ENCODE measurements at places on chromosomes 16 and 17.

GRCh38 chr17:7858522-7858810, 663 bp downstream of the CYB5D1 start:
- DNase-seq: no peak

- peak; percentile 36 for DNase-seq
Observed at GRCh38 chr16:19718624-19718965, 524 bp downstream of the IQCK start.

DNA sequence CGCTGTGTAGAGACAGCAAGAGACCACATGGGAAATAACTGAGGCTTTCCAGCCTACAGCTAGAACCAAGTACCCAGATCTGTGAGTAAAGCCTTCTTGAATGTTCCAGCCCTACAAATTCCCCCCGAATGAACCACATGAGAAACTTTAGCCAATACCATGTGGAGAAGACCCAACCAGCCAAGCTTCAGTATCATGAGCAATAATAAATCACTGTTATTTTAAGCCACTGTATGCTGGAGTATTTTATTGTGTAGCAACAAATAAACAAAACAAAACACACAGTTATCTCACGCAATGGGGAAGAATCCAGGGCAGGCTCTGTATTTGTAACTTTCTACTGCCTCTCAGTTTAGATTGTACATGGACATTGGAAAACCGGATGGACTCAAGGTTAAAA, 426.2 kb downstream of the CDH11 start:
- DNase-seq: no peak

DNA sequence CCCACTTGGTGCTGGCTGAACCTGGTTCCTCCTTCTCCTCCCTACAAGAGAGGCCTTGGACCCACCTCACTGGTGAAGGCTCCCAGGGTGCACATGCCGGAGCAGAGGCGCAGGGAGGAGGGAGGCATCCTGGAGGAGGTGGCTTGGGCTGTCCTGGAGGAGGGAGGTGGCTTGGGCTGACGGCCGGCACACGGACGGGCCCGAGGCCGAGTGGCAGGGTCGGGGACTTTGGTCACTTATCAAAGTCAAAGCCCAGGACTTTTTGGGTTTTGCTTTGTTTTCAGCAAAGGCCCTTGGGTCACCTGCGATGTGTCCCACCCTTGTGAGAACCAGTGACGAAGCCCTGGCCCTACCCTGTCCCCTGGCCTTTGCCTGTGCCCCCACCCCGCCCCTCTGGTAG, 28.5 kb downstream of the ENDOV start:
- no peak for DNase-seq

DNA sequence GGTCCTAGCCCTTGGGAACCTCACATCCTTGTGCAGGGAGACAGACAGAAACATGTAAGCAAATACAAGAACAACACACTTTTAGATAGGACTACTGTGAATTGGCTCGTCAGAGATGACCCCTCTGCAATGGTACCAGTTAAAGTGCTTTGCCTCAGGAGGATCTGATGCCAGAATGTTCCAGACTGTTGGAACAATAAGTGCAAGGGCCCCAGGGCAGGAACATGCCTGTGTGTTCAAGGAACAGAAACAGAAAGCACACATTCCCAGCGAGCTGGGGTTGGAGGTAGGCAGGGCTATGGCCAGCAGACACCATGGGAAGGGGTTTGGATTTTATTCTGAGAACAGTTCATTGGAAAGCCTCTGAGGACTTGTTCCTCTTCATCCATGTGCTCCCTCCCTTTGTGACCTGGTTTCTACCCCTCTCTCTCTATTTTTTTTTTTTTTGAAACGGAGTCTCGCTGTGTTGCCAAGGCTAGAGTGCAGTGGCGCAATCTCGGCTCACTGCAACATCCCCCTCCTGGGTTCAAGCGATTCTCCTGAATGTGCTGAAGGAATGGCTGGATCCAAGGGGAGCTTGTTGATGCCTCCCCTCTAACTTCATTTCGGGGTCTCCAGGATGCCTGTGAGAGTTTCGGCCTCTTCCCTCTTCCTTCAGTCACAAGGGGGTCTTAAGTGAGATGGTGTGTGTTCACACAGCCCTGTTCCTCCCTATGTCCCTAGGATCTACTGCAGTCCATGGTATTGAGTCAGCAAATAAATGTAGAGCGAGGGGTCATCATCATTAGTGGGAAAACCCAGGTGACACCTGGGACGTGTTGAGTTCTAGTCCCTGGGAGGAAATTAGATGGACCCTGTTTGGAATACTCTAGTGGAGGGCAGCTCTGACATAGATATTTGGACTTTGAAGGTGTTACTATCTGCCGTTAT, 6.4 kb downstream of the STAT5A start:
- DNase-seq: no peak

- no peak for DNase-seq
Observed at GRCh38 chr17:68961214-68961882, 6.2 kb upstream of the ABCA8 start.
